ENCODE measurements at places on chromosomes 6 and 20. TPM values are rescaled to one million over a fixed set of nuclear protein-coding genes. Genes with fewer than 3 reads are reported as not detected.

- DNase-seq = no peak
Measured at GRCh38 chr6:125524356-125524755, 222.6 kb upstream of the HDDC2 start.

GRCh38 chr20:34615477-34615876, 57.0 kb downstream of the MAP1LC3A start:
- DNase-seq = no peak

MUC22 gene
- total RNA-seq = not detected

DNA sequence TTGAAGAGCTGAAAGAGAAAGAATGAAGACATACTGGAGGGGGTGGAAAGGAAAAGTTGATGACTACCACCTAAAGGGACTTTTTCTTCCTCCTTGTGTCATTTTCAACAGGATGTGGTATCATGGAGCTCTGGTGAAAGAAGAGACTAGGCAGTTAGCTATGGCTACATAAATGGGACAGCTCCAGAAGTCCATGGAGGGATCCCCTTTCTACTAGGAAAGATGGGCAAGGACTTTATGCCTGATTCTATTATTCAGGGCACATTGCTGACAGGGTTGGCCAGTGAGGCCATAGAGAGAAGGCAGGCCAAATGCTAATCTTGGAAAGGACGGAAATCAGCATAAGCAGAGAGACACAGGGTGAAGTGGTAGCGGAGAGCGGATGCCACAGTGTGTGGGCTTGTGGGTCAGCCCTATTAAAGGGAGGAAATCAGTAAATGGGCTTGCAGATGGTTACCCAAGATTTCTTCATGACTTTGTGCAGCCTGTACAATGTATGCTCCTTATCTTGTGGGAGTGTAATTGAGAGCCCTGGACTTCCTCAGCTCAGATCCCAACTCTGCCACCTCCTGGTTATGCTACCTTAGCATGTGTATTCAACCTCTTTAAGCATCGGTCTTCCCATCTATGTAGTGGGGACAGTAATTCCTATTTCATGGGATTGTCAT, 77.4 kb upstream of the TMEM170B start:
- no peak for DNase-seq

GRCh38 chr20:9301129-9302090, 213.0 kb upstream of the LAMP5 start:
- DNase-seq = no peak

PGC gene
- not detected for total RNA-seq

DNA sequence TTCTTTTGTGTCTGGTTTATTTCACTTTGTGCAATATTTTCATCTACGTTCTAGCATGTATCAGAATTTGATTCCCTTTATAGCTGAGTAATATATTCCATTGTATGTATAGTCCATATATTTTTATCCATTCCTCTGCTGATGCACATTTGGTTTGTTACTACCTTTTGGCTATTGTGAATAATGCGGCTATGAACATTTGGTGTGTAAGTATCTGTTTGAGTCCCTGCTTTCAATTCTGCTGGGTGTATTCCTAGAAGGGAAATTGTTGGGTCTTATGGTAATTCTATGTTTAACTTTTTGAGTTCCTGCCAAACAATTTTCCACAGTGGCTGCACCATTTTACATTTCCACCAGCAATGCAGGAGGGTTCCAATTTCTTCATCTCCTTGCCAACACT, 52.4 kb downstream of the DNAH8 start:
- DNase-seq = no peak

GRCh38 chr20:56952258-56953047, 314.0 kb downstream of the BMP7 start:
- no peak for DNase-seq

GRCh38 chr6:79468116-79468515, 69.1 kb downstream of the LCA5 start:
- no peak for DNase-seq

DNA sequence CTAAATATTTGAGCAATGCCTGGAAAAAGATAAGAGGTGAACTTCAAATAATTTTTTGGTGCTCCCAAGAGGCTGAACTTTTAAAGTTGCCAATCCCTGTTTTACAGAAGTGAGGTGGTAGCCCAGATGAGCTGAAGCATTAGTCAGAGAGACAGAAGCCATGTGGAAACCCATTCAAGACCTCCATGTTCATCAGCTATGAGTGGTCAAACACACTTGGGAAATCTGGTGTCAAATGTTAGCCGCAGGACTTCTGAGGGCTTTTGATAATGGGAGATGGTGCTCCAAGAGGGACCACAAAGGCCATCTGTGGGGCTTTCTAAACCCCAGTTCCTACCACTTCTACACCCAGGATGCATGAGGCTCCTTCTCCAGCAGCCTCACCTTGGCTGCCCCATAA, 77.5 kb upstream of the MRPS10 start:
- DNase-seq = no peak

GRCh38 chr6:121951918-121952379, 447.5 kb upstream of the HSF2 start:
- DNase-seq = no peak

DNA sequence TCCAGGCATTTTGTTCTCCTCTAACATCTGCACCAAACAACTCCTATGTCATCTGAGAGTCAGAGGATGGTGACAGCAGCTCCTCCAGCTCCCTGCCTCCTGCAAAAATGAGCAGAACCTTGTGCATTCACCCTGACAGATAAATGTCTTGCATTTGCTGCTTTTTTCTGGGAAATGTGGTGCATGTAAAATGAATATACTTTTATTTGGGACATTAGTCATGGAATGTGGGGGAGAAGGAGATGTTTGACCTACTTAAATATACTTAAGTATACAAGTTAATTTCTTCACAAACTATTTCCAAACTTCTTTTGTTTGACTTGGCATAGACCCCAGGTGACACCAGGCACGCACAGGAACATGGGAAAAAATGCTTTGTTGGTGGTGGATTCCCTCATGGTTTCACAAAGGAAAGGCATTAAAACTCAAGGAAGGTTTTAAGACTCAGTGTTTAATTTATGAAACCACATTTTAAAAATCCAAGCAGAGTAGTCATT, 181.8 kb upstream of the MCHR2 start:
- no peak for DNase-seq

- no peak for DNase-seq
Measured at GRCh38 chr20:39878320-39878719, 810.7 kb downstream of the MAFB start.

DNA sequence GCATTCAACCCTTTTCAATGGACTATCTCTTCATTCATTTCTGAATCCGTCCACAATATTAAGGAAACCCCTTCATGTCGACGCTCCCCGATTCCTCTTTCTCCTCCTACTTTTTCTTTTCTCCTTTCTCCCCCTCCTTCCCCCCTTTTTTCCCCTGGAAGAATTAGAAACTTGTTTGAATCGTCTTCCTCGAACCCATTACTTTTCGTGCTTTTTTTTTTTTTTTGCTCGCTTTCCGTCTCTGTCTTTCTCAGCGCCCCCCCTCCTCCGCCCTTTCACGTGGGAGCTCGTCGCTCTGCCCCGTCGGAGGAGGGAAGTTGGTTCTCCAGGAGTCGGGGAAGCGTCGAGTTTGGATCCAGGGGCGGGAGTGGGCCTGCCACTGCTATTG, 2.3 kb upstream of the NKX2-2 start:
- no peak for DNase-seq

- no peak for DNase-seq
Measured at GRCh38 chr20:24628985-24629384, 159.6 kb downstream of the SYNDIG1 start.

DNA sequence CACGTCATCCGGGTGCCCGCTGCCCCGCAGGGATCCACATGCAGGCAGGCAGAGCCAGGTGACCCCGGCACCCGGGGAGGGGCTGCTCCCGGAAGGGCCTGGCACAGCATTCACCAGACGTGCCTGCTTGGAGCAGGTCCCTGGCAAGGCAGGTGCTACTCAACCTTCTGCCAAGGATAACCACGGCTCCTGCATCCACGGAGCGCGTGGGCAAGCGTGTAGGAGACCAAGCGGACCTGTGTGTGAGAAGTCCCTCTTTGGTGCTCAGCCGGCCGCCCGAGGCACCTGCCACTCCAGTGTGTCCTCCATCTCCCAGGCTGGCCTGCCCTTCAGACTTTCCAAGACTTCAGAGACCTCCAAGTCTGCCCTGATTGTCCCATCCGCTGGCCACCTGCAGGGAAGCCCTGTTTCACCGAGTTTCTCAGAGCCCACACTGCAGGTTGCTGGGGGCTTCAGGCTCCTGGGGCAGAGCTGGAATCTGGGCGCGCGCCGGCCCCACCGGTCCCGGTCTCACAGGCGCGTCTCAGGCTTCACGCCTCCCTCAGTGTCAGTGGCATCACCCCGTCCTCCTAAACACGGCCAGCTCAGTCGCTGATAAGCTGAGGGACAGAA, 124.3 kb downstream of the DLL1 start:
- no peak for DNase-seq

ASIP gene
- not detected for total RNA-seq

PRDM13 gene
- total RNA-seq = not detected

GRCh38 chr6:81130061-81130460, 622.4 kb downstream of the TENT5A start:
- no peak for DNase-seq

GRCh38 chr20:61638802-61639585, 386.9 kb downstream of the CDH4 start:
- no peak for DNase-seq

- peak; percentile 57 for DNase-seq
Measured at GRCh38 chr6:26021001-26021349, 58.4 kb downstream of the TRIM38 start.

DNA sequence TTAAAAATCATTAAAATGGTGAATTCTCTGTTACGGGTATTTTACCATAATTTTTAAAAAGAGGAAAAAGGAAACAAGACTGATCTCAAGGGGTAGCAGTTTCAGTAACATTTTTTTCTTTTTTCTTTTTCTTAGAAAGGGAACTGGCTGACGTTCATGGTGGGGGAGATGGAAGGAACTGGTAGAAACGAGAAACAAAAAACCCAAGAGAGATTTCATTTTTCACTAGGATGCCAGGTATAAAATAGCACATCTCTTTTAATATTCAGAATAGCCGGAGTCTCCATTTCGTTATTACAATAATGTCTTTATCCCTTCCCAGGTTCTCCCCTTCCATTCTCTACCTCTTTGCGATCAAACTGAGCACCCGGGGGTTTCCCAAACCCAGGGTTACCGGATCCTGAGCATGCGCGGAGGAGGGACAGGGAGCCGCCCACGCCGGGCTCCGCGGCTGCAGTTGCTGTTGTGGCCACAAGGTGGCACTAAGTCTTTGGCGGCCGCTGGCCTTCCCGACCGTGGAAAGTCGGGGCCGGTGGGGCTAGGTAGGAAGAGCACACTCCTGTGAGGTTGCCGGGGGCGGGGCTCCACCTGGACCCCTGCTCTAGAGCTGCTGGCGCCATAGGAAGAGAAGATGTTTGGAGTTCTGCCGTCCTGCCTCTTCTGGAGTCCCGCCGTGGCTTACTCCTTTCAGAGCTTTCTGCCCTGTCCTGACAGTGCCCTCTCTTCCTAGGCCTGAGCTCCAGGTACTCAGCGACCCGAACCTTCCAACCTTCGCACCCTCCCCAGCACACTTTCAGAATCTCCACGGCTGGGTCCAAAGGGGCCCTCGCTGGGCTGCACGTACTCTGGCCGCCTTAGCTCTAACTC, 146.8 kb downstream of the SH3BGRL2 start:
- DNase-seq = peak; percentile 80

DNA sequence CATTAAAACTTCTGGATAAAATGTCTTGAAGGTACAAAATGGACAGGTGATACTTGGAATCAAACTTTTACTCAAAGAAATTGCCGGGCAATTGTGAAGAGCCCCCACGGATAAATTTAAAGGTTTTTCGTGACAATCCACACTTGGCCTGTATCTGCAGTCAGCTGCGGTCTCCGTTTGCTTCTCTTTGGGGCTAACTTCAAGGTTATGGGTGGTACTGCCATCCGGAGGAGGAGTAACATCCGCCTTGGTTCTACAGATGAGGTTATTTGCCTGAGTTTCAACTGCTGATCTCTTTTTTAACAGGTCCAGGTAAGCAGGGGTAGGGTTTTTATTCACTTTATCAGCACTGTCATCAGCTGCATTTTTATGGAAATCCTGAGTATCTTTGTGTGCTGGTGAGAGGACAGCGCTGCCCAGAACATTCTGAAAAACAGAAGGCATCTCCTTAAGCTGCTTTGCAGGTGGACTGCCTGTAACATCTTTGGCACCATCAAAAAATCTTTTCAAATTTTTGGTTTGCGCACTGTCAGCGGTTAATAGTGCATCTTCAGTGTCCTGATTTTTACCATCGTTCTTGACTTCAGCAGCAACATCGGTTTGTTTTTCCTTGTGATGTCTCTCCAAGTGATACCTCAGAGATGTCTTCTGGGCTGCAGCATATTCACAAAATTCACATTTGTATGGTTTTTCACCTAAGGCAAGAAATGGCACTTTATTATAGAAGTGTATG, 16.9 kb downstream of the ZNF217 start:
- DNase-seq = no peak

RIN2 gene
- not detected for total RNA-seq

CAGE1 gene
- 0.16 TPM for total RNA-seq

CST5 gene
- not detected for total RNA-seq
